ENCODE measurements at places on chromosomes 5 and 9.

DNA sequence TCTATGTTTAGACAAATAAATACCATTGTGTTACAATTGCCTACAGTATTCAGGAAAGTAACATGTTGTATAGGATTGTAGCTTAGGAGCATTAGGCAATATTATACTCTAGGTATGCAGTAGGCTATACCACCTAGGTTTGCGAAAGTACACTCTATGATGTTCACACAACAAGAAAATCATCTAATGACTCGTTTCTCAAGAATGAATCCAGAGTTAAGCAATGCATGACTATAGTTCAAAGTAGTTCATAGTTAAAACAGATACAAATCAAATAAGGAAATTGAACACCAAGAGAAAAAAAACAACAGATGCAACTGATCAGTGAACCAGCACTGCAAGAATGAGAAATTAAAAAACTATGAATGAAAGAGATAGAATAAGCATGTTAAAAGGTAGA lies 27.6 kb upstream of the ABLIM3 start:
- DNase-seq, result no peak

- DNase-seq, result no peak
Measured at GRCh38 chr5:18740301-18740700, 1106.0 kb downstream of the TAF11L14 start.

GRCh38 chr5:145946112-145946861 lies 9.9 kb downstream of the SH3RF2 start:
- DNase-seq, result no peak

- no peak for DNase-seq
Measured at GRCh38 chr5:73218552-73219171, 45.7 kb downstream of the TMEM174 start.

DNA sequence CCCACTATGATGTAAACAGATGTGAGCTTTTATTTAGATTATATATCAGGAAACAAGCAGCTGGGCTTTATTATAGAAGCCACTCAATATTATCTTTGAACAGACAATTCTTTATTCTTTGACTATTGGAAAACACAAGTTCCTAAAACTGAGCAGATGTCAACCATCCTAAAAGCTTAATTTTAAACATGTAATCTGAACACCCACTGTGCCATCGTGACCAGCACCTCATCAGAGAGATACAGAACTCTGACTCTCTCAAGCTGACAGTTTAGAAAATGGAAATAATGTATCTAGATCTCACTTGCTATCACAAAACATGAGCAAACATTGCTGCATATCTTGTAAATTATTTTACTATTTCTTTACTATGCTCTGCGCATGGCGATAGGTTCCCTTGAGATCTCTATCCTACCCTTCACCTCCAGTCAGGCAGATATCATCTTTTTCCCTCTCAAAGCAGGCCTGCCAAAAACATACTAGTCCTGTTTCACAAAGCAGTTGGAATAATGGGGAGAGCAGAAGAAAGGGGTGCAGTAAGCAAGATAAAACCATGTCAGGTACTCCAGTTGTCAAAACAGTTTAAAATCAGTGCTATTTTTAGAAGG lies 151.0 kb downstream of the KIAA0825 start:
- no peak for DNase-seq

DNA sequence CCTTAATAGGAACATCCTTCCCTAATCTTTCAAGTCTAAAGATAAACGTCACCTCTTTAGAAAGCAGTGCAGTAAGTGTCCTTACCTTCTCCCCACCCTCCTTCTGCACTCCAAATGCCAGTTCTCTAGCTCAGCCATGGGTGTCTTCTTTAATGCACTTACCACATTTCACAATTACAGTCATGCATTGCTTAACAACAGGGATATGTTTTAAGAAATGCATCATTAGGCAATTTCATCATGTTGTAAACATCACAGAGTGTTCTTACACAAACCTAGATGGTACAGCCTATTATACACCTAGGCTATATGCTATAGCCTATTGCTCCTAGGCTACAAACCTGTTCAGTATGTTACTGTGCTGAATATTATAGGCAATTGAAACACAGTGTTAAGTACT lies 91.2 kb downstream of the RFX3 start:
- DNase-seq, result peak; percentile 29

- DNase-seq, result peak; percentile 88
Measured at GRCh38 chr9:37953775-37954437, 50.0 kb upstream of the SLC25A51 start.

GRCh38 chr9:1319436-1319835 lies 269.3 kb downstream of the DMRT2 start:
- no peak for DNase-seq
